ENCODE measurements at places on chromosomes 16 and 17.

GRCh38 chr16:20344611-20345010 is 7.9 kb downstream of the UMOD start:
- DNase-seq, result no peak

- no peak for DNase-seq
Measured at GRCh38 chr16:55641430-55642056, 14.2 kb upstream of the SLC6A2 start.

DNA sequence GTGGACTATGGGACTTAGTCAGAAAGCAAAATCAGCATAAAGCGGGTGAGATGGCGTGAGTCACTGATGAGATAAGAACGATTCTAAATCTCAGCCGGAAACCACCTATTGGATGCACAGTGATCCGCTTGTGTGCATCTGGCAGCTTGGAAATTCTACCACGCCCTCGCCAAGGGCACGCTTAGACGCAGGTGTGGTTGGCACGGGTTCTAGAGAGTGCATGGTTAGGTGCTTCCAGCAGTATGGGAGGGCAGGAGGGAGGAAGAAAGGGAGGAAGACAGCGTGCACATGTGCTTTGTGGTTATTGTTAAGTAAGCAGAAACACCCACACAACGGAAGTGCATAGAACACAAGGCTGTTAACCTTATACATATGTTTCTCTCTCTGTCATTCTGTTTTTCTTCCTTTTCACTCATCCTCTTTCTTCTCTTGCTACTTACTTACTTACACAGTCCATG is 374.0 kb upstream of the ASIC2 start:
- DNase-seq, result no peak

DNA sequence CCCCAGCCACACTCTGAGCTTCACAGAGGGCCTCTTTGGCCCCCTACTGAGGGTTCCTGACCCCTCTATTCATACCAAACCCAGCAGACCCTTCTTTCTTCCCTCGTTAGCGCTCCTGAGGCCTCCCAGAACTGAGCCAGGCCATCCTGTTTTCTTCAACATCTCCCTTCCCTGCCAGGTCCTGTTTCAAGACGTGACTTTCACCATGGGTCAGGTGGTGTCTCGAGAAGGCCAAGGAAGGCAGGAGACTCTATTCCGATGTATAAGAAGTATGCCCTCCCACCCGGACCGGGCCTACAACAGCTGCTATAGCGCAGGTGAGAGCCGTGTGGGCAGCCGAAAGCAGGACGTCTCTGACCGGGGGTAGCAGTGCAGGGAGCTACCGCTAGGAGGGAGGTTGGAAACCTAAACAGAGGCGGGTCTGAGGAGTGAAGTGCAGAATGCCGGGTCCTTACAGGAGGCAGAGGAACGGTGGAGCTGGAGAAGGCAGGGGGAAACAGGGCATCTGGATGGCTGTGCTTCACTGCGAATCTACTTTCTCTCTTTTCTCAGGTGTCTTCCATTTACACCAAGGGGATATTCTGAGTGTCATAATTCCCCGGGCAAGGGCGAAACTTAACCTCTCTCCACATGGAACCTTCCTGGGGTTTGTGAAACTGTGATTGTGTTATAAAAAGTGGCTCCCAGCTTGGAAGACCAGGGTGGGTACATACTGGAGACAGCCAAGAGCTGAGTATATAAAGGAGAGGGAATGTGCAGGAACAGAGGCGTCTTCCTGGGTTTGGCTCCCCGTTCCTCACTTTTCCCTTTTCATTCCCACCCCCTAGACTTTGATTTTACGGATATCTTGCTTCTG is 1.3 kb upstream of the SENP3 start:
- peak; percentile 33 for DNase-seq

- no peak for DNase-seq
Measured at GRCh38 chr16:73071131-73071940, 23.4 kb upstream of the ZFHX3 start.

GRCh38 chr16:9469512-9469911 is 378.1 kb downstream of the HAPSTR1 start:
- DNase-seq, result no peak

DNA sequence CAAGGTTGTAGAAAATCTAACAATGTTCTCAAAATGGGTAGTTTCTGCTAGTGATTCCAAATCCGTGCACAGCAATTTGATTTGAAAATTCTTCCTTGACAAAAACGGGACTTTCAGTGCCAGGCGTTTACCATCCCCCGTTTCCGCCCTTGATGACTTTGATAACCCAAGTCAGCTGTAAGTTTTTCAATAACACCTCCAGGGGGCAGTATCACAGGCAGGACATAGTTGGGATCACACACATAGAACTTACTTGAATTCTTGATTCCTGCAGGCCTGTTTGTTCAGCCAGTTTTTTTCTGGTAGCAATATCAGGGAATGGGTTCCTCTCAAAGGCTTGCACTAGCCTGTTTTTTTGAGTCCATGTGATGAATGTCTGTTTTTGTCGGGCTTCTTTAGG is 5.6 kb downstream of the DUXB start:
- DNase-seq, result no peak

GRCh38 chr17:29112771-29113295 is 67.4 kb downstream of the MYO18A start:
- no peak for DNase-seq

- DNase-seq, result no peak
Measured at GRCh38 chr17:58060596-58061191, 22.5 kb upstream of the DYNLL2 start.

DNA sequence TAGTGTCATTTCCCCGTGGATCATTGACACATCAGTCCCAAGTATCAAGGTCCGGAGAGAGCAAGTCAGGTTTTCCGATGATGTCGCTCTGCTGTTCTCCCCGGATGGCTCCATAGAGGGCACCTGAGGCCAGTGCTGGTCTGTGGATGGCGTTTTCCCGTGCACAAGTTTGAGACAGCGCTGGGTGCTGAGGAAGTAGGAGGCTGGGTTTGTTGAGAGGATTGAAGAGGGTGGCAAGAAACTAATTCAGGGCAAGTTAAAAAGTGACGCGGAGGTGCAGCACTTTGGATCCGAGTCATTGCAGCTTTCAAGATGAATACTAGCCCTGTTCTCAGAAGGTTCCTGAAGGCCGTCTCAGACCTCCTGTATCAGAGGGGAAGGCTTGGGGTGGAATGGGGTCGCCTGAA is 7.7 kb downstream of the NUBP1 start:
- no peak for DNase-seq

- no peak for DNase-seq
Measured at GRCh38 chr16:85162478-85163277, 50.4 kb upstream of the CIBAR2 start.

GRCh38 chr17:4785311-4786105 is 656 bp downstream of the VMO1 start:
- no peak for DNase-seq

- DNase-seq, result no peak
Measured at GRCh38 chr16:702341-702740, 3.3 kb downstream of the FBXL16 start.

DNA sequence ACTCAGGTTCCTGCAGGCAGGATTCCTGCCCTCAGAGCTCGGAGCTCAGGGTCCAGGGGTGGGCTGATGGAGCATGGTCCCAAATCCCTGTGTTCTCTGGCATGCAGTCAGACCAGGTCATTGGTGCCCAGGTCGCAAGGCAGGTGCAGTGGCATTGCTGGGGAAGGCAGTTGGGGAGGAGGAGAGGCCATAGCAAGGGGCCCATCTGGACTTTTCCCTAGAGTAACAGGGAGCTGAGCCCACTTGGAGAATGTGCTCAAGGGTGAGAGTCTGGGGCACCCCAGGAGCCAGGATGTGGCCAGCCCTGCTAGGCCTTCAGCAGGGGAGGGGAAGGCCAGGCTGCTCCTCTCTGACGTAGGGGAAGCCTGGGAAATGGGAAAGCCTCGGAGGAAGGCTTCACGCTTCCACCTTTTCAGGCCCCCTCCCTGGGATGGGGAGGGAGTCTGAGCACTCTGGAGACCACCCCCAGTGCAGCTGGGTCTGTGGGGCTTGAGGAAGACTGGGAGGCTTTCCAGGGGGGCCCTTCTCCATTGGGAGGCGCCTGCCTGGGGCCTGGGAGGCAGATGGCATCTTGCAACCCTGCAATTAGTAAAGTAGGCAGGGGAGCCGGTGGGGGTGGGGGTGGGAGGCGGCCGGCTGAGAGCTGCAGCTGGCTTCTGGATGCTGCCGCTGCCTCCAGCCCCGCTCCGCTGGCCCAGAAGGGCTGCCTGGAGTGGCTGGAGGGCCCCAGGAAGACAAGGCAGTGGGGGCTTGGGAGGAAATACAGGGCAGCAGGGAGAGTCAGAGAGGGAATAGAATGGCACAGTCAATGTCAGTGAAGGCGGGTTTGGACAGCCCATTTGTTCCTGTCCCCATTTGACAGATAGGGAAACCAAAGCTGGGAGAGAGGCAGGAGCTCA is 21.1 kb upstream of the DOK4 start:
- no peak for DNase-seq

- DNase-seq, result no peak
Measured at GRCh38 chr17:1787301-1787902, 25.5 kb downstream of the SERPINF1 start.

DNA sequence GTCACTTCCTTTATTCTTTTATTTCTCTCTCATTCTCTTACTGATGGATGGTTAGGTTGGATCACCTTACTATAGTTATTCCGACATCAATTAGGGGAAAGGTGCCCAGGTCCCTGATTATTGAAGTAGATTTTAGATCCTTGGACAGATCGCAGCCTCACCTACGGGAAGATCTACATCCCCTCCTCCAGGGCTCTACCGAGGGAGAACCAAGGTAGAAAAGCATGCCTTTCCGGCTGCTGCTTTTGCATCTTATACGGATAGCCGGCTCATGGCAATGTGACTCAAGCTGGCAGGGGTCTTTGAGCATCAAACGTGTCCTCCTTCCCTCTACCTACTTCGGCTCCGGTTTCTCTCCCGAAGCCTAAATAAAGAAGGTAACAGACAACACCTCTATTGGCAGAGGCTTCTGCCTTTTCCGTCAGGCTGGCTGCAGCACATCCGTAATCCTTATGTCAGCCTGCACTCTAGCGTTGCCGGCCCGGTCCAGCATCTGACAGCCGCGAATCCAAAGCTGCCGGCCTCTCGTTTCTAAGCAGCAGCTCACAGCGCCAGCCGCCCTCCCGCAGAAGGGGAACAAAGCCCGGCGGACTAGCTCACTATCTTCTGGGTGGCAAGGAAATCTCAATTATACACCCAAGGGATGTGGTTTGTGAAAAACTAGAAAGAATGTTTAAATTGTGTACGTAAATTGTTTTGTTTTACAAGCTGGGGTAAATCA is 46.9 kb downstream of the IRX6 start:
- no peak for DNase-seq

GRCh38 chr17:55037828-55038227 is 69.3 kb downstream of the STXBP4 start:
- DNase-seq, result no peak

- no peak for DNase-seq
Measured at GRCh38 chr16:11032922-11033291, 88.5 kb downstream of the CLEC16A start.

DNA sequence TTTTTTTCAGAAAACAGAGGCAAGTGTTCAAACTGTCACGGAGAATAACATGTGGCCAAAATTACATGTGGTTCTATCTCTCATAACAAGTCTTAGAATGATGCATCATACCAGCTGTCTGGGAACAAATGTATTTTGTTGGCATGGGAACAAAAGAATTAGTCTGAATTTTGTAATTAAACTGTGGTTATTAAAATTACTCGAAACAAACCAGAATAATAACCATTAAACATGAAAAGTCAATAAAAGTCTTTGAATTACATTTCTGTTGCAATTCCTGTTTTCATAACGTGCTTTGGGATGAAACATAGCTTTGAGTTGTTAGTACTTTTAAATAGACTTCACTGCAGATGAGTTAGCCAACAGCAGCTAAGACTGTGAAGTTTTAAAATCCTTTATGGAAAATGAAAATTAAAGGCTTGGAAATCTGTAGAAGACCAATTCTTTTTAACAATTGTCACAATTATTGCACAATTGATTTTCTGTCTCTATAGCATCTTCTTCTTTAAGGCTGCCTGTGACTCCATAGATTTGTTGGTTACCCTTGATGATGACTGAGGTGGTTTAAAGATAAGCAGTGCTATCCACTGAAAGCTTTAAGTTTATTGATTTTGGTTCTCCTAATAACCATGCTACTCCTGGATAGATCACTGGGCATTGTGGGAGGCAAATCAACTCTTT is 117.9 kb upstream of the AXIN2 start:
- DNase-seq, result no peak

DNA sequence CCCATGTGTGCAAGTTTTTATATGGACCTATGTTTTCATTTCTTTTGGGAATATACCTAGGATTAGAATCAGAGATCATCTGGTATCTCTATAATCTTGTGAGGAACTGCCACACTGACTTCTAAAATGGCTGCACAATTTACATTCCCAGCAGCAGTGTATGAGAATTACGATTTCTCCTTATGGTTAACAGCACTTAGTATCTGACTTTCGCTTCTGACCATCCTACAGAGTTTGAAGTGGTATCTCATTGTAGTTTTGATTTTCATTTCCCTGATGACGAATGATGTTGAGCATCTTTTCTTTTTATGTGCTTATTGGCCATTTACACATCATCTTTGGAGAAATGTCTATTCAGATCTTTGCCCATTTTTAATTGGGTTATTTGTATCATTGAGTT is 10.0 kb downstream of the C16orf96 start:
- no peak for DNase-seq

DNA sequence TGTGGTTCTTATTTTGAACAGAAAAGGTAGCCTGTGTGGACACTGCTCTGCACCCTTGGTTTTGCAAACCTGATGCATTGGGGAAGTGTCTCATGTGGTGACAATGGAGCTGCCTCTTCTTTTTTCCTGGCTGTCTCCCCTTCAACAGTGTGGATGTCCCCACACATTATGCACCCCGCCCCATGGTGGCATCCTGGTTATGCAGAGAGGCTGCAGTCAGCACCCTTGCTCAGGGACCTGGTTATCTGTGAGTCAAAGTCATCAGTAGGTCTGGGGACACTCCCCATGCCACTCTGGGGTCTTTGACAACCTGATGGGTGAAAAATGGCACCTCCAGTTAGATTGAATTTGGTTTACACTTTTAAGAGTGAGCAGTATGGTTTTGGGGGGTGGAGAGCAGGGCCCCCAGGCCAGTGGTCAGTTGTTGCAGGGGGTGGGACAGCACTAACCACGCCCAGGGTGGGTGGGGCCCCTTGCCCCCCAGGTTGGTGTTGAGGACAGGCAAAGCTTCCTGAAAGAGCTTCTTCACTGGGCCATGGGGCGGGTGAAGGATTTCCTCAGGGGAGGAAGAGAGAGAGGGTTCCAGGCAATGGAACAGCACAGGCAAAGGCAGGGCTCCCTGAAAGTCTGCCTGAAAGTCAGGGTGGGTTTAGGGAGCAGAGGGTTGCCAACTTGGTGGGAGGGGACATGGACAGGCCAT is 24.6 kb upstream of the KCNJ12 start:
- no peak for DNase-seq

GRCh38 chr17:49872754-49873377 is 25.0 kb upstream of the TAC4 start:
- DNase-seq, result no peak
